ENCODE measurements at places on chromosomes 7 and 10.

DNA sequence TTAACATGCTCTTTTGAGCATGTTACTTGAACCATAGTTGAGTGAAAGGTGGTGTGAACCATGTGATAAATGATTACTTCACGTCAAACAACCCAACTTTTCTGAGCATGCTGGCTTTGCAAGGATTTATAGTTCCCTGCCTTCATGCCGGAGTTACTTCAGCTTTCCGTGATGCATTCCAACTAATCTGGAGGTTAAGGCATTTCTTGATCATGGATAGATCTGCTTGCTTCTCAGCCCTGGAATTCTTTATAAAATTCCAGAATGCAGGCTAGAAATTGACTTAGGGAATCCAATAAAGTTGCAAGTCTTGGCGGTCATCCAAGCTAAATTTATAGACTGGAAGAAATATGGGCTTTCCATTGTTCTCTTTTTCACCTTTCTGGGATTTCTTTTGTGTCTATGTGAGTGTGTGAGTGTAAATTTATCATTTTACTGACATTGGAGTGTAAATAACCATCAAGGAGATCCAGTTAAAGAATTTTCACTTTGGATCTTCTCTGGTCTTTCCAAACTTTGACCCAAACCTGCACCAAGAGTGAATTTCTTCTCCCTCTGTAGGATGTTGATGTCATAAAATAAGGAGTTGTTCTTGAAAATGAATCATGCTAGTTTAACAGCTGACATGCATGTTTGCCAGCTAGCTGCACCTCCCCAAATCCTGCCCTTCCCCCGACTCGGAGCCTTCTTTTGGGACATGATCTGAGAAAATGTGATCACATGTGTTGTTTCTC lies 289.0 kb downstream of the TWIST1 start:
- DNase-seq, result no peak

- peak; percentile 31 for DNase-seq
These were observed 1.3 kb downstream of the MBLAC1 start for GRCh38 chr7:100127866-100128636.

DNA sequence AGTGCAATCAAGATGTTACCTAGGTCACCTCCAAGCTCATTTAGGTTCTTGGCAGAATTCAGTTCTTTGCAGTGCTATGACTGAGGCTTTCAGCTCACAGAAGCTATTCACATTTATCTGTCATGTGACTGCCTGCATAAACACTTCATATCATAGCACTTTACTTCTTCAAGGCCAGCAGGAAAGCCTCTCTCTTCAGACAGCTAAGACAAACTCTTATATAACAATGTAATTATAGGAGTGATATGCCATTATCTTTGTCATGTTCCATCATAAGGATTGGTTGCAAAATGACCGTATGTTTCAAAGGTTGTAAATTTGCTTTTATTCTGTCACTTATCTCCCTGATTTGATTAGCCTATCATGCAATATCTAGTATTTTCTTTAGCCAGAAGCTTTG lies 78.8 kb upstream of the TMEM196 start:
- DNase-seq, result no peak

GRCh38 chr10:76937181-76937600 lies 700.4 kb downstream of the KCNMA1 start:
- no peak for DNase-seq

GRCh38 chr7:50357426-50357825 lies 52.9 kb downstream of the IKZF1 start:
- no peak for DNase-seq

DNA sequence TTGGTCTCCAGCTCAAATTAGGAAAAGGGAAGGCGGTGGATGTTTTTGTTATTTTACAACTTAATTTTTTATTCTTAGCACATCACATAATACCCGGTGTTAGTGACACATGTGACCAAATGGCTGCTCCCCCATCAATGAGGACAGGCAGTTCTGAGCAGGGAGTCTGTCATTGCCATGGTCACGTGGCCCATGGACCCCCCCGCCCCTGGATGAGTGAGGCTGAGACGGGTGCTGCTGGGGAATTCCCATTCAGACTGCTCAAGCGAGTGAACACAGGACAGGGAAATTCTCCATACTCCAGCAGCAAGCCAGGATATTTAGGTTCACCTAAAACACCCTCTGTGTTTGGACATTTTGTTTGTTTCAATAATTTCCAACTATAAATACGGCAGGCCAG lies 34.7 kb upstream of the SLC35B4 start:
- DNase-seq, result no peak

GRCh38 chr10:117360994-117361667 lies 14.1 kb downstream of the PDZD8 start:
- DNase-seq, result no peak

DNA sequence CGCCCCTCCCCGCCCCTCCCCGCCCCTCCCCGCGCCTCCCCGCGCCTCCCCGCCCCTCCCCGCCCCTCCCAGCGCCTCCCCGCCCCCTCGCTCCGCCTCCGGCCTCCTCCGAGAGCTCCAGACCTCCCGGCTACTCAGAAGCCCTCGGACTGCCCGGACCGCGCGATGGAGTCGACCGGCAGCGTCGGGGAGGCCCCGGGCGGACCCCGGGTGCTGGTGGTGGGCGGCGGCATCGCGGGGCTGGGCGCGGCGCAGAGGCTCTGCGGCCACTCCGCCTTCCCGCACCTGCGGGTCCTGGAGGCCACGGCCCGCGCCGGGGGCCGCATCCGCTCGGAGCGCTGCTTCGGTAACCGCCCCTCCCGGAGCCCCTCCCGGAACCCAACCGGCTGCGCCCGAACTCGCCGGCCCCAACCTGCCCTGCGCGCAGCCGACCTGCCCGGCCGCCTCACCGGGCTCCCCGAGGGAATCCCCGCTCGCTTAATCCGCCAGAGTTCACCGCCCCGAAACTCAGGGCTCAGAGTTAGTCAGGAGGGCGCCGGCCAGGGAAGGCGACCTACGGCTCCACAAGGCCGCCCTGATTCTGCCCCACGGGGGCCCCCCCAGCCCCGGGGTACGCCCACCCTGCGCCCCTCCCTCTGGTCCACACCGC lies at the start of gene PAOX:
Gene PAOX, plus strand, starts transcription at position 111 of the 649 bp plus-strand sequence. Its CDS starts 55 bp downstream, at position 166.
- DNase-seq, result peak; percentile 64

DNA sequence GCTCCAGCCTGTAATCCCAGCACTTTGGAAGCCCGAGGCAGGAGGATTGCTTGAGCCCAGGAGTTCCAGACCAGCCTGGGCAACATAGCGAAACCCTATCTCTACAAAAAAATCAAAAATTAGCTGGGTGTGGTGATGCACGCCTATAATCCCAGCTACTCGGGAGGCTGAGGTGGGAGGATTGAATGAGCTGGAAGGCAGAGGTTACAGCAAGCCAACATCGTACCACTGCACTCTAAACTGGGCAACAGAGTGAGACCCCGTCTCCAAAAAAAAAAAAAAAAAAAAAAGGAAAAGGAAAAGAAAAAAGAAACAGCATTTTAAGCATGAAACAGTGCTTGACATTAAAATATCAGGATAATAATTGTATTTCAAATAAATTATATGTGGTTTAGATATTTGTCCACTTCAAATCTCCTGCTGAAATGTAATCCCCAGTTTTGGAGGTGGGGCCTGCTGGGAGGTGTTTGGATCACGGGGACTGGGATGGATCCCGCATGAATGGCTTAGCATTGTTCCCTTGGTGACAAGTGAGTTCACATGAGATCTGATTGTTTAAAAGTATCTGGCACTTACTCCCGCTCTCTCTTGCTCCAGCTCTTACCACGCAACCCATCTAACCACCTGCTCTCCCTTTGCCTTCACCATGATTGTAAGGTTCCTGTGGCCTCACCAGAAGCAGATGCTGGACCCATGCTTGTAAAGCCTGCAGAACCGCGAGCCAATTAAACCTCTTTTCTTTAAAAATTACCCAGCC lies 103.4 kb downstream of the SRPK2 start:
- no peak for DNase-seq

DNA sequence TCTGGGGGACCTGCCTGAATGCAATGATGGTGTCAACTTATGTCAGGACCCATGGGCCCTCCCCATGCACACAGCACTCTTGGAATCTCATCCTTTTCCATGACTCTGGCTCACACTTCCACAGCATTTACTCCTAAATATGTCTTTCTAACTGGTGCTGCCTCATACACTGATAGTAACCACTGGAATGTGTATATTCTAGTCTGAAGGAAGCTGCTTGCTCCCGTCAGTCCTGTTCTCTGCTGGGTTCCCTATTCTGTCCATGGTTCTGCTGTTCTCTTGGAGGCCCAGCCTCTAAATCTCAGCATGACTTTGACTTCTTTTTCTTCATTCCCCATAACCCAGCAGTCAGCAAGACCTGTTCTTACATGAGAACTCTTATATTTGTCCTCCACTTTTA lies 1055.1 kb downstream of the KCNMA1 start:
- DNase-seq, result no peak

GRCh38 chr7:31899356-31899927 lies 170.8 kb downstream of the PDE1C start:
- no peak for DNase-seq

GRCh38 chr7:139745678-139746143 lies 32.1 kb downstream of the HIPK2 start:
- no peak for DNase-seq

DNA sequence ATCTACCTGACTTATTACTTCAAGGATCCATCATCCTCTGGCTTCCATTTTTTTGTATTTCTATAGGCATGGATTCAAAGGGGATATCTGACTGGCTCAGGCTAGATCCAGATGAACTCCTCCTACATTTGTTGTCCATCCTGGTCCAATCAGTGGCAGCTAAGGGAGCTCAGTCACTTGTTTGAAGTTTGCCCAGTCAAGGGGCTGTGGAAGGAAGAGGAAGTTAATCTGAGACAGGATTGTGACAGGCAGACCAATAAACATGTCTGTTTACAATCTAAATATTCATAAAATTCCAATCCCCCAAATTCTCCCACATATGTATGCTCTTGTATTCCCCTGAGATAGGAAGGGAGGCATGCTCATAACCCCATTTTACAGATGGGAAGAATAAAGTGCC lies 48.7 kb downstream of the CAV1 start:
- no peak for DNase-seq

DNA sequence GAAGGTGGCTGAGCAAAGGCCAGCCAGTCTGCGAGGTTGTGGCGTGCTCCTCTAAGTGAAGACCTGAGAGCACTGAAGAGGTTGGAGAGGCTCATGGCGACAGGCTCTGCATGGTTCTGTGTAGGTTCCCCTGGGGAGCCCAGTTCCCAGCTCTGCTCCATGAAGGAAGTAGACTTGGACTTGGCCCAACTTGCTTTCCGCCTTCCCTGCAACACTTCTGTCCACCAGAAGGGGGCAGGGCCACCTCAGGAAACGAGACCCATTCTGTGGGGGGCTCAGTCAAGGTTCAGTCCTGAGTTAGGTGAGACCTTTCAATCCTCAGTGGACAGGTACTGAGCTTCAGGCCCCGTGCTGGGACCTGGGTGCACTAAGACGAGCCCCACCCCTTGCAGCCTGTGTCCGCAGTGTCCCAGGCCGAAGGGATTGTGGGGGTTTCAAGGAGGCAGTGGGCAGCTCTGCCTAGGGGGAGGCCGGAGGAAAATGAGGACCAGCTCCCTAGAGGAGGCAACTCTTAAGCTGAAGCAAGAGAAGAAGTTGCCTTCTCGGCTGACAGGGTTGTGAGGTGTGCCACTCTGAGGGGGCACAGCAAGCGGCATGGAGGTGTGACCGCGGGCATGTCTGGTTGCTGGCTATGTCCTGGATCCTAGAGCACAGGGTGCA lies 15.0 kb upstream of the PCBD1 start:
- peak; percentile 16 for DNase-seq

- DNase-seq, result no peak
These were observed 23.8 kb upstream of the LIPA start for GRCh38 chr10:89275383-89275782.

DNA sequence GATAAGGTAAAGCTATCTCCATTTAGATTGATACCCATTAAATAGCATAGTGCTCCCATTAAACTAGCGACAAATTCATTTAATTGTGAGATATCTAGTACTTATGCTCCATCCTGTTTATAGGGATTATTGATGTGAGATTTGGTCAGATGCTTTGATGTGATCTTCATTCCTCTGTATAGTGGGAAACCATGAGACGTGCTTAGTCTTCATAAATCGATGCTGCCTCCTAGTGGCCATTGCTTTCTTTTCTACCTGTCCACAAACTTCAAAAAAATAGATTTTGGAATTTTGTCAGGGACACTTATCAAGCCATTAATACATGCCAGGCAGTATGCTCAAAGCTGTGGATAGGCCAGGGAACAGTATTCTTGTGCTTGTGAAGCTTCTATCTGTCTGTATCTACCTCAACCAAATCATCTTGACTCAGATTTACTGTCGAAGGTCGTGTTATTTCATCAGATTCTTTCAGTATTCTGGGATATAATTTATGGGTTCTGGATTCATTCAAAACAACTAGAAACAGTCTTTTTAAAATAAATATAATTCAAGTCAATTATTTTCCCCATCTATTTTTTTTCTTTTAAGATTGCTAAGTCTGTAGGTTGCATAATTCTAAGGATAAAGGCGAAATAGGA lies 12.0 kb downstream of the LSM8 start:
- peak; percentile 66 for DNase-seq

GRCh38 chr7:25624051-25624450 lies 395.8 kb upstream of the NPVF start:
- DNase-seq, result no peak

DNA sequence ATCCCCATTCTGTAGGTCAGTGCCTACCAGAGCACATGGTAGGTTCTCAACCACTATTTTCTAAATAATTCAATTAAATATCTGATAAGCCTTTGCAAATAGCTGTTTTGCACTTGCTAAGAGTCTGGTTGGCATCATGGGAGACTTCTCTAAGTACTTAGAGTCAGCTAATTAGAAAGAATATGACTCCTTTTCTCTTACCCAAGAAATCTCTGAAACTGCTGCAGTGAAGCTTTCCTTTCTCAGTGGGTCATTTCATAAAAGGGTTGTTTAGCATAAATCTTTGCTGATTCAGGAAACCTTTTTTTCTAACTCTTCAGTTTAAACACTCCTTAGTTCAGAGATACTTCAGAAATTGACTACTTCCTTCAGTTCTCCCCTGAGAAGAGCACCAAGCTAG lies 438.9 kb downstream of the ADRA2A start:
- DNase-seq, result no peak

- DNase-seq, result no peak
These were observed 57.7 kb downstream of the MYPN start for GRCh38 chr10:68166871-68167585.

DNA sequence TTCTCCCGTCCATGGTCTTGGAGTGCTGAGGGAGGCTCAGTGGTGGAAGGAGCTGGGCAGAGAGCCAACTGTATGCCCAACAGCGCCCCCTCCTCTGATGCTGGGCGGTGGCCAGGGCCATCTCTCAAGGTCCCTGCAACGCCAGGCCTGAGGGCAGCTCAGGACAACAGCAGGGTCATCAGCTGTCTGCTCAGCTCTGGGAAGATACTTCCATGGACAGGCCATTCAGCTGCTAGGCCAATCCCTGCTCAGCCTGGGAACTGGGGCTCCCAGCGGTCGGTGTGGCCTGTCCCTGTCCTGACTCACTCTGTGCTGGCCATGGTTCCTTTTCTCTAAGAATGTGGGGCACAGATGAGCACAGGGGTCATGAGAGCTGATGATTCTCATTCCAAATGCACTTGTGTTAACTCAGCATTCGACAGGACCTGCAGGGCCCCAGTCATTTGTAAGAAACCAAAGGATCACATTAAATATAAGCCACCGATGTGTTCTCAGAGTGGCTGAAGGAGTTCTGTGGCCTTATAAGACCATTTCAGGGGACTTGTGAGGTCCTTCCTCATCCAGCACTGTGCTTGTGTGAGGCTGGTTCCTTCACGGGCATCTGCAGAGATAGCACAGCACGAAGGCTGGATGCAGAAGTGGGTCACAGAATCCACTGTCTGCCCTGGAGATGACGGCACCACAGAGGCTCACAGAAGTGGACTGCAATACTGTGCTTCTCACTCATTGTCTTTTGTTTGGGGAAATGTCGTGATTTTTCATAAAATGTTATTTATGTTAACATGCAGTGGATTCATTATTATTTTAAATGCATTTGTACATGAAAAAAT lies 73.0 kb downstream of the ADCY1 start:
- DNase-seq, result no peak

GRCh38 chr7:95545007-95545615 lies 51.2 kb downstream of the PDK4 start:
- DNase-seq, result no peak
